ENCODE measurements at places on chromosomes 13 and 19. TPM values are rescaled to one million over a fixed set of nuclear protein-coding genes. Genes with fewer than 3 reads are reported as not detected.

DNA sequence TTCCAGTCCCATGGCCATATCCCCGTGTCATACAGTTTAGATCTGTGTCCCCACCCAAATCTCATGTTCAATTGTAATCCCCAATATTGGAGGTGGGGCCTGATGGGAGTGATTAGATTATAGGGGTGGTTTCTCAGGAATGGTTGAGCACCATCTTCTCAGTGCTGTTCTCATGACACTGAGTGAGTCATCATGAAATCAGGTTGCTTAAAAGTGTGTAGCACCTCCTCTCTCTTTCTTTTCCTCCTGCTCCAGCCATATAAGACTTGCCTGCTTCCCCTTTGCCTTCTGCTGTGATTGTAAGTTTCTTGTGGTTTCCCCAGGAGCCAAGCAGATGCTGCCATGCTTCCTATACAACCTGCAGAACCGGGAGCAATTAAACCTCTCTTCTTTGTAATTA, 197.8 kb downstream of the NALCN start:
- DNase-seq = no peak

- DNase-seq = no peak
Observed at GRCh38 chr13:110347535-110348308, 40.6 kb downstream of the COL4A2 start.

The NPAS1 gene
- total RNA-seq = 2.1 TPM

GRCh38 chr13:114076329-114077090, 55.9 kb downstream of the RASA3 start:
- no peak for DNase-seq

- no peak for DNase-seq
Observed at GRCh38 chr13:26420282-26420960, 137.1 kb upstream of the WASF3 start.

The LYPD4 gene
- total RNA-seq = not detected

The ZNF274 gene
- 51.0 TPM for total RNA-seq

DNA sequence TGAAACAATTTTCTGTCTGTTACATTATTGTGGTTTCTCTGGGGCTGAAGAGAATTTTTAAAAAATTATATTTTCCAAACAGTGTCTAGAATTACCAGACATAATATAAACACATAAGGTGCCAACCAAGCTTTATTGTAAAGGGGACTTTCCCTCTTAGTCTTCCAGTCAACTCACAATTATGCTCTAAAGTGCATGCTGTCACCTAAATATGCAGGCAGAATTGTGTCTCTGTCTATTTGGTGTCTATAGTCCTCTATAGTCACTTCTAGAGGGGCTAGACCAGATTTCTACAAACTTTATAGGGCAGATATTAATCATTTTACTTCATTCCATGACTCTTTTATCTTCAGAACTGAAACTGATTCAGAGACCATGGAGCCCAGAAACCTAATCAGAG, 12.8 kb downstream of the ZNF254 start:
- DNase-seq = no peak

DNA sequence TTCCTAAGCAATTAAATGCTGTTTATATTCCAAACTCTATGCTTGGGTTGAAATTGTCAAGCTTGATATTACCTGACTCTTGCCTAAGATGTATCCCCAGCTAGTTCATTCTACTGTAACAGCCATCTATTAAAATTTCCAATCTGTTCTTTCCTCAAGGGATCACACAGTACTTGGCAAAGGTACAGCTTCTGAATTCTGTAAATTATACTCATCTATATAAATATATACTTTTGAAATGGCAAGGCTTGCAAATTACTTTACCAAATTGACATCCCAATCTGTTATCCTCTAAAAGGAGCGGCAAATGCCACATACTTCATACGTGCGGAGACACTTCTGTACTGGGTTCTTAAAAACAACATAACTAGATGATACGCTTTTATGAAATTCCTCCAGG, 330.2 kb downstream of the DNAJC15 start:
- no peak for DNase-seq

- no peak for DNase-seq
Observed at GRCh38 chr19:18049385-18049784, 37.3 kb downstream of the IL12RB1 start.

GRCh38 chr13:105902396-105902795, 633.1 kb downstream of the EFNB2 start:
- DNase-seq = no peak

GRCh38 chr19:17243830-17244617, 1.7 kb downstream of the NR2F6 start:
- DNase-seq = no peak

The CACNG7 gene
- total RNA-seq = not detected

The NTN5 gene
- total RNA-seq = 3.0 TPM

The TEX101 gene
- total RNA-seq = not detected

- peak; percentile 40 for DNase-seq
Observed at GRCh38 chr13:49300739-49301589, 53.2 kb downstream of the CDADC1 start.

- no peak for DNase-seq
Observed at GRCh38 chr19:44662691-44663385, 8.4 kb upstream of the CEACAM19 start.

DNA sequence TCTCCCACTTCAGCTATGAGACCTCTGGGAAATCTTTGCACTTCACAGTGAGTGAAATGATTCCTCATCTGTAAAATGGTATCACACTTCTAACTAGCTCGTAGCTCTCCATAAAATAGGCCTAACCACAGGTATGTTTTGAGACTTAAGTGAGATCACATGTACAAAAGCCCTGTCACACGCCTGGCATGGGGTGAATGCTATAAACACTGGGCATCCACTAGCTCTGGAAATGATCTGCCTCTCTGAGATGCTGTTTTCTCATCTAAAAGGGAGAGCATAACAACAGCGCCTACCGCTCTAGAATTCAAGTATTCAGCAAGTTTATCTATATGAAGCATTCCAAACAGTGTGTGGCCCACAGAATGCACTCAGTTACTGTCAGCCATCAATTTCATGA, 2.2 kb downstream of the AKT2 start:
- no peak for DNase-seq

The C19orf73 gene
- total RNA-seq = 1.5 TPM

GRCh38 chr13:28031220-28031895, 42.9 kb upstream of the URAD start:
- DNase-seq = no peak

GRCh38 chr19:39194832-39195542, 1.8 kb upstream of the NCCRP1 start:
- DNase-seq = no peak

DNA sequence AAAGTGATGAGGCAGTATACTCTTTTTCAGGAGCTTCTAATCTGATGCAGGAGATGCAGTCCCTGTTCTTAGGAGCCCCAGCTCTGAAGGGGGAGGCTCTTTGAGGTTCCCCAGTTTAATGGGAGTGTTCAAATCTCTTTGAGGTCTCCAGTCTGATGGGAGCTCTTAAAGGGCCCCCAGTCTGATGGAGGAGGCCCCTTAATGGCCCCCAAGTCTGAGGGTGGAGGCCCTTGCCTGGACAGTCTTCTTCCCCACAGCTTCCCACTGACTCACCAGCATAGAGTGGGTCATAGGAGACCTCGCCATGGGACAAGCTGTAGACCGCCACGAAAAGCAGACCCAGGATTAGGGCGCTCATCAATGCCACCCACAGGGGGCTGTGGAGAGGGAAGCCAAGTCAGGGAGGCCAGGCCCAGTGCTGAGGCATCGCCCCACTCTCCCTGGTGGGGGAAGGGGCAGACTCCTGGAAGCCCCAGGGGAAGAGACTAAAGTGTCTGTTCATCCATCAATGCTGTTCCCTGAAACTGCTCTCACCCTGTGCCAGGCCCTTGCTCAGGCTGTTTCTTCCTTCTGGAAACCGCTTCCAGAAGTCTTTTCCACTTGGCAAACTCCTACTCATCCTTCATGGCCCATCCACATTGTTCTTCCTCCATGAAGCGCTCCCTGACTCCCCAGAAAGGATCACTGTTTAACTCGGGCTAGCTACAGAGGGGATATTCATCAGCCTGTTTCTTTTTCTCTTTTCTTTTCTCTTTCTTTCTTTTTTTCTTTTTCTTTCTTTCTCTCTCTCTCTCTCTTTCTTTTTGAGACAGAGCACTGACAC, 2.1 kb downstream of the TM6SF2 start:
- no peak for DNase-seq

DNA sequence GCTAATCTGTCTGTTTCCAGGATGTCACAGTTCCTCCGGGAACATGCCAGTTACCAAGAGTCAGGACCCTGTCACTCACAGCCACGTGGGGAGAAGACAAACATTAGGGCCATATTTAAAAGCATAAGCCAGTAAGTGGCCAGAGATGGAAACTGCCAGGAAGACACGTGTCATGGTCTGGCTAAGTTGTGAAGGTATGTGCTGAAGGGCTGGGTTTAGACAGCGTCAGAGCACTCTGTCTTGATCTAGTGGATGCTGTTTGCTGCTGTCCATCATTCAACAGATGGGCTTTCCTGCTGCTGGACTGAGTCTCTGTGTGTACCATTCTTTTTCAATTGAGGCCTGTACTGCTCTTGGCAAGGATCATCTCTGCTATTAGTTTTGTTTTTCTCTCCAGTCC, 128.6 kb downstream of the HS6ST3 start:
- DNase-seq = no peak

- no peak for DNase-seq
Observed at GRCh38 chr19:16000024-16000663, 51.3 kb downstream of the OR10H4 start.

DNA sequence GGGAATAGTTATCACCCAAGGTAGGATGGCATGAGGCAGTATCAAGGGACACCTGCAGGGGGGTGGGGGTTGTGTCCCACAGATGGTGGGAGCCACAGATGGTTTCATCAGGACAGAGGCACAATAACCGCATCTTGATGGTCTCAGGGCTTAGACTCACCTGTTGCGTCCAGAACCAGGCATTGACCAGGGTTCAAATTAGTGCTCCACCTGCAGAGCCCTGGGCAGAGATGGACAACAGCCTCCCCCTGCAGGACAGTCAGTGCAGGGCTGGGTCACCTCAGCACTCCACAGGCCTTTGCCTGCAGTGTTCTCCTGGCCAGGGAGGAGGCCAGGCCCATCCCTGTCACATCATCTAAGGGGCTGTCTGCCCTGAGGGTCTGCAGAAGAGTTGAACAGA, 14.5 kb upstream of the CEACAM1 start:
- no peak for DNase-seq

GRCh38 chr19:49896863-49897621, at the start of gene IL4I1:
Gene IL4I1 (minus strand): TSS chr19:49896887. CDS start chr19:49896160, 727 bp downstream.
- peak; percentile 42 for DNase-seq

The AMER2 gene
- not detected for total RNA-seq

- no peak for DNase-seq
Observed at GRCh38 chr19:33569821-33570220, 48.2 kb upstream of the PEPD start.

DNA sequence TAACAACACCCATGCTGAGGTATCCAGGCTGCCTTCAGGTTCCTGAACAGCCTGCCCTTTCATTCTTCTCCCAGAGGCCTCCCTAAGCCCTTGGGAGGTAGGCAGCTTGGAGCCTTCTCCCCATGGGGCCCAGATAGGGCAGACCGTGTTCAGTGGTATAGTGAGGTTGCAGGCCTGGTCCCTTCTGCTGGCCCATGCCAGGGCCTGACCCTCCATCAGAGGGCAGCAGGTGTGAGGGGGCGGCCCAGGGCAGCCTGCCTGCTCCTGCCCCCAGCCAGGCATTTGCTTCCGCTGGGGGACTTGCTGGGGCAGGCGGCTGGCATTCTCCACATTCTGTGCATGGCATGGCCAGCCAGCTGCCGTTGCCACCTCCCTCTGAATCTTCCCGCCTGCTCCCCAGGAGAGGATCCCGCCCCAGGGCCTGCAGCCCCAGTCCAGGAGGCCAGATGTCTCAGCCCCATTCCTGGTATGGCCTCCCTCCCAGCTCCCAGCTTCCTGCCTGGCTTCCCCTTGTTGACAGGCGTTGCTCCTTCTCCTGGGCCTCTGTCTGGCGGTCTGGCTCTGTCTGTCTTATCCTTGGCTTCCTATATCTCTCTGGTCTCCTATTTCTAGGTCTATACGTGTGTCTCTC, 8.9 kb downstream of the CIC start:
- DNase-seq = no peak

GRCh38 chr19:7410946-7411345, 62.2 kb downstream of the ARHGEF18 start:
- no peak for DNase-seq

DNA sequence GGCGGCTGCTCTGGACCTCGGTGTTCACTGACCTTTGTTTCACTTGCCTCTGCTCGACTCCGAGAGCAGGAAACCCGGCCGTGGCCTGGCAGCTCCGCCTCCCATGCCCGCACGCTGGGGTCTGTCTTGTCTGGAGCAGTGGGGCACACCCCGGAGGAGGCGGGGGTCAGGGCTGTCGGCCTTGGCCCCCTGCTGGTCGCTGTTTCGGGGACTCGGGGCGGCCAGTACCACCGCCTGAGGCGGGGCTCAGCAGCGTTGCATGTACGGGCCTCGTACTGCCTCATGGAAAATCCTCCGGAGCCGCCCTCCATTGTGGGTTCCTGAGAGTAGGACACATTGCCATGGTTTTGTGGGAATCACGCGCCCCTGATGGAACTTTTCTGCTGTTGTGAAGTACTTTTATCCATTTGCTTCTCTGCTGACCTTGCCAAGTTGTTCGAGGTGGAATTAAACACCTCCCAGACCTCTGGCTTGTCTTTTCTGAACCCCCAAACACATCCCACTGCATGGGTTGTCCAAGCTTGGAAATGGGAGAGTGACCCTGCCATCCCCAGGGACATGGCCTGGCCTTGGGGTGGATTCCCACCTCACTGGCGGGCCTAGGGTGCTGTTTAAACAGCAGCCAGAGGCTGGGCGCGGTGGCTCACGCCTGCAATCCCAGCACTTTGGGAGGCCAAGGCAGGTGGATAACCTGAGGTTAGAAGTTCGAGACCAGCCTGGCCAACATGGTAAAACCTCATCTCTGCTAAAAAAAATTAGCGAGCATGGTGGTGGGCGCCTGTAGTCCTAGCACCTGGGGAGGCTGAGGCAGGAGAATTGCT, 5.5 kb upstream of the NDUFS7 start:
- DNase-seq = no peak

The KIR3DL2 gene
- 1.6 TPM for total RNA-seq

DNA sequence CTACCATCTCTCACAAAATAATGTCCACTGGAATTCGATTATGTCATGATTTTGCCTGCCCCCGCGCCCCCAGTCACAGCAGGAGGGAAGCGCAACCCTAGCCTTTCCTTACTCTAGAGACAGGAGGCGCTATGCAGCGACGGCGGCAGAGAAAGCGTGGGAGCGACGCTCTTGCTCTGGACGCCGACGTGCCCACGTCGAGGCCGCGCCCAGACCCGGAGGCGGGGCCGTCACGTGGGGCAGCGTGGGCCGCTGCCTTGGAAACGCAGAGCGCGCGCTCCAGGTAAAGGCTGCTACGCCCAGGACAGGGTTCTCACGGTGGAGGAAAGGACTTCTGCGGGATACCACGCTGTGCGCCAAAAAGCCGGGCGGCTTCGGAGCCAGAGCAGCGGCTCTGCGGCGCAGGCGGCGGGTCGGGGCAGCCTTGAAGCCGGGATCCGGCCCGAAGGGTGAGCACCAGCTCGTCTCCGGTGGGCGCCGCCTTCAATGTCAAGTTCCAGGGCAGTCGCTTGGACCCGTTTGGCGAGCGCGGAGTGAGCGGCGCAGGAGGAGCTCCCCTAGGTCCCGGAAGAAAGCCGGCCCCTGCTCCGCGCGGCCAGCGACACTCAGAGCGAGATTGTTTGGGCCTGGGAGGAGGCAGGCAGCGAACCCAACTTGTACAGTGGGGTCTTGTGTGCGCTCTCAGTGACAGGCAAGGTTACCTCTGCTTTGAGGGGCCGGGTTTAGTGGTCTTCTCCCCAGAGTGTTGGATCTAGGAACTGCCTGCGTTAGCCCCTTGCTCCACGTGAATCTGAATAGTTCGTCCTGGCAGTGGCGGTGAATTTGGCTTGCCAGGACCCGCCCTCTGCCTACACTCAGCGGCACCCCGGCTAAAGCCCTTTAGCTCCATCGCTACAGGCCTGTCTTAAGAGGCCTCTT, 121.7 kb downstream of the MRPL57 start:
- peak; percentile 70 for DNase-seq

The RDH8 gene
- not detected for total RNA-seq
